NCI-H510A (cell line): ENCODE measurements at places on chromosomes 11 and 22.
A peak's percentile ranks its signal among the peaks of the same experiment; 100 is the strongest.

DNA sequence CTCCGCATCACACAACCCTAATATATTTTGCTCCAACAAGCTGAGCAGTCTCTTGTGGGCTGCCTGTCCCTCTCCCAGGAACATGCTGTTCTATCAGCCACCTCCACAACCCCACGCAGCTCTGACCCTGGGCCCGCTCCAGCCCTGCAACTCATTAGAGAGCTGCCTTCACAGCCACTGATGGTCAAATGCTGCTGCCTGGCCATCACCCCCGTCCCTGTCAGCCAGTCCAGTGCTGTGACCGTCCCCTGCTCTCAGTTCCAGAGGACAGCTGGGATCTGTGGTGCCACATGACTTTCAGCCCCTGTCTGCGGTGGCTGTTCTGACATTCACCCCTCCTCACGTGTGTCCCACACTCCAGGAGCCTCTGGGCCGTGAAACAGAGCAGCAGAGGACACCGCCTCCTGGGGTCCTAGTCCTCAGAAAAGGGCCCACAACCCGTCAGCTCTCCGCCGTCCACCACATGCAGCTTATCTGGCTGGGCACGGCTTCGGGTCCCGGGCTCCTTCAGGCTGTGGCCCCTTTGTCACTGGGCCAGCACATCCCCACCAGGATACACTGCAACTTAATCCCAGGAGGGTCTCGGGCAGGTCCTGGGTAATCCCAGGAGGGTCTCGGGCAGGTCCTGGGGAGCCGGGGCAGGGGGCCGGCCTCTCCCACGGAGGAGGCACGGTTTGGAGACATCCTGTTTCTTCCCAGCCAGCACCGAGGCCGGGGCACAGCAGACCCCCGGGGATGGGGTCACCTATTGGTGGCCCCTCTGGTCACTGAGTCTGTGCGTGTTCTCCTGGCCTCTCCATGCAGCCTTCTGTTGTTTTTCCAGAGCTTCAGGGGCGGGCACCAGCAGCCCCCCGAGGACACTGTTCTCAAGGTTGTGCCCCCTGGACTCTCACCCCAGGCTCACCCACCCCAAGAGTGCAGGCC, 15.1 kb downstream of the CRELD2 start:
- no peak for DNase-seq

- DNase-seq = no peak
Observed at GRCh38 chr11:63710476-63711217, 29.3 kb downstream of the RTN3 start.

DNA sequence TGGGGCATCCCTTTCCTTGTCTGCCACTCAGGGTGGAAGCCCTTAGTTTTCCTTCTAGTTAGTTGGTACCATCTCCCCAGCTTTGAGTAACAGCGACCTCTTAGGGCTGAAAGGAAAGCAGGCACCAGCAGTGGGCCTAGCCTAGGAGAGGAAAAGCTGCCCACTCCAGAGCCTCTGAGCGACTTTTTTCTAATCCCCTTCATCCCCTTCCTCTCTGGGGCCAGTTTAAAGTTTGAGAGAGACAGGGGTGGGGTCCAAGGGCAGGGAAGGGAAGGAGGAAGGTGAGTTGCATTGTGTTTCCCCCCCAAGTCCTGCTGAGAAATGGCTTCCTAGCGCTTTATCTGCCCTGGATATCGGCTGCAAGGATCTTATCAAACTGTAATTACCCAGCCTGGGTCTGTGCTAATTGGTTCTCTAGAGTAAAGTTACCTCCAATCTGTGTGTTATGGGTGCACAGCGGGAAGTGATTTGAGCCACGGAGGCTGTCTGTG, 573.9 kb upstream of the CADM1 start:
- DNase-seq = peak; percentile 61

DNA sequence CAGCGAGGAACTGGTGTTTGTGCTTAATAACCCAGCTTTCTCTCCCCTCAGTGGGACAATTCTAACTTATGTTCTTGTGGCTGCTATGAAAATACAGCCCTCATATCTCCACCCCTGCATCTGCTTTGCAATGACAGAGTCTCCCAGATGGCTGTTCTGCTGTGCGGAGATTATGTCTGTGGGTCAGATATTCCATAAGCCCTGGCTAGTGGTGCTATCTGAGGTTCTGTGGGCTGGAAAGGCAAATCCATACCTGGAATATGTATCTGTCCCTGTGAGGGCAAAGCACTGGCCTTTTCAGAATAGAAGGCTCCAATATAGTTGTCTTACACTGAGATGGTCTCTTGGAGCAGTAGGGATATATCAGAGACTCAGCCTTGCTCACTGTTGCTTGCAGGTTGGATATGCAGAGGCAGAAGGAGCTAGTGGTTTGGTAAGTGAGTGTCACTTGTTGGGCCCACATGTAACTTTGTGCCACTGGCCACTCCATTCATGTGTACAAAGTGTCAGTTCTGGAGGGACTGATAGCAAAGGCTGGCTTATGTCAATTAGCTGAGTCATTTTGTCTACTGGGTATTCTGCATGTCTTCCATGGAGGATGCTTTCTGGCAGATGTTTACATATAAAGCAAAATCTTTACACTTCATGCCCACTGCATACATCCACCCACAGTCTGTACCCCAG, 246.6 kb downstream of the FAM76B start:
- DNase-seq = no peak

GRCh38 chr11:2462543-2462985, 17.8 kb downstream of the KCNQ1 start:
- no peak for DNase-seq

- no peak for DNase-seq
Observed at GRCh38 chr11:32919338-32919737, 26.7 kb downstream of the QSER1 start.

DNA sequence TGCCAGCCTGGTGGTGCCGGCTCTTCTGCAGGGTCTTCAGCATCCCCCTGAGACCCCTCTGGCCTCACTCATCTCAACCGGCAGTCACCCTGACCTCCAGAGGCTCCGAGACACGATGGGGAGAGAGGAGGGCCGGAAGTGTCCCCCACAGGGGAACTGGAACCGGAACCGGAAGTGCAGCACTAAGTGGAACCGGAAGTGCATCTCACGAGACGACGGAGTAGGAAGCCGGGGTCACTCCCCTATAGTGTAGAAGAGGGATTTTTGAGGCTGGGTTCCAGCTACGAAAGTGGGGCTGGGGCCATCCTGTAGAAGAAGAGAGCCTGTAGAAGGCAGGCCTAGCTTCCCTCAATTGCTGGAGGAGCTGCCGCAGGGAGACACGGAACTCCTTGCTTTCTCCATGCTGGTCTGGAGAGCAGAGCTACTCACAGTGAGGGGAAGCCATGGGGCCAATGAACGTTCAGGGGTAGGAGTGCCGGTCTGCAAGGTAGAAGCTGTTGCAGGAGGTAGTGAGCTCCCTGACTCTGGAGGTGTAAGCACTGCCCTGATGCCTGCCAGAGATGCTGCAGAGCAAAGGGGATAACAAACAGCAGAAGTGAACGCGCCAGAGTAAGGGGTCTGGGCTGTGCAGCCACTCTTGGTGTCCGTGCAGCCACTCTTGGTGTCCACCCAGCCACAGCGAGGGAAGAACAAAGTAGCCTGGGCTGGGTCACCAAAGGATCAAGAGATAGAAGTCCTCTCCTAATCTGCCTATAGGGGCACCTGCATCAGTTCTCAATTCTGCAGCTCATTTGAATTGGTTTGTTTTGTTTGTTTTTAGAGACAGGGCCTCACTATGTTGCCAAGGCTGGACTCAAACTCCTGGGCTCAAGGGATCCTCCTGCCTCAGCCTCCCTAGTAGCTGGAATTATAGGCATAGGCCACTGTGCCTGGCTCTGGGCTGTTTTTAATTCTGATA, 21.9 kb downstream of the SCUBE1 start:
- no peak for DNase-seq

- no peak for DNase-seq
Observed at GRCh38 chr11:130476200-130476921, 27.9 kb downstream of the ADAMTS15 start.

- DNase-seq = no peak
Observed at GRCh38 chr11:9982127-9982795, 311.8 kb downstream of the SBF2 start.

DNA sequence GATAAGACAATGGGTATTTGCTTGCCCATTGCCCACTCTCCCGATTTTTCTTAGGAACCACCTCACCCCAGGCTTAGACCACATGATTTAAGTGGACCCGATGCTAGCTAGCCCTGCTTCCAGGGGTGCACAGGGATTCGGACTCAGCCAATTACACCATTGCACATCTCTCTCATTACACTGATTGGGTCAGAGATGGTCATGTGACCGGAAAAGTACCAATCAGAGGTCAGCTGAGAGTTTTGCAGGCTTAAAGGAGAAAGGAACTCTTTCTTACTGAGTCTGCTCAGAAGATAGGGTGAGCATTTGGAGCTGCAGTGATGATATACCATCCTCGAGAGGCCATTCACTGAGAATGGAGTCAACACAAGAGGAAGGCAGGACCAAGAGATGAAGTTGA, 12.2 kb upstream of the ANKK1 start:
- no peak for DNase-seq

- no peak for DNase-seq
Observed at GRCh38 chr11:116731821-116732220, 41.0 kb downstream of the BUD13 start.

DNA sequence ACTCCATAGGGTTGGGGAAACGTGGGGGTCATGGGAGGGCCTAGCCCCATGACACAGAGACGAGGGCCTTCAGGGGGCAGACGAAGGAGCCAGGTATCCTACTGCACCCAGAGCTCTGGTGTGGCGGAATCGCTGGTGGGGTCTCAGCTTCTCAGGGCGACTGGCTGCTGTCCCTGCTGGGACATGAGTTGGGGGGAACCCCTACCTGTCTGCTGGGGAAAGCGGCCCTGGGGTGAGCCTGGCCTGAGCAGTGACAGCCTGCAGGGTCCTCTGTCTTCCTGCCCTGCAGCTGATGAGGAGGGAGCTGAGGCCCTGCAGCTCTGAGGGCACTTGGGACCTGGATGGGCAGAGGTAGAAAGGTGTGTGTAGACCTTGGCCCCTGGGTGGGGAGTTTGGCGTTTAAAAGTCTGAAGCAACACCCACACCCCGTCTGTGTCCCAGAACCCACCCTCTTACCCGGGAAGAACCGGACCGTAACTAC, 33.6 kb upstream of the GRAMD4 start:
- no peak for DNase-seq

GRCh38 chr11:94507485-94507884, 4.8 kb upstream of the C11orf97 start:
- DNase-seq = no peak

- DNase-seq = no peak
Observed at GRCh38 chr11:79486242-79486984, 45.6 kb upstream of the TENM4 start.

DNA sequence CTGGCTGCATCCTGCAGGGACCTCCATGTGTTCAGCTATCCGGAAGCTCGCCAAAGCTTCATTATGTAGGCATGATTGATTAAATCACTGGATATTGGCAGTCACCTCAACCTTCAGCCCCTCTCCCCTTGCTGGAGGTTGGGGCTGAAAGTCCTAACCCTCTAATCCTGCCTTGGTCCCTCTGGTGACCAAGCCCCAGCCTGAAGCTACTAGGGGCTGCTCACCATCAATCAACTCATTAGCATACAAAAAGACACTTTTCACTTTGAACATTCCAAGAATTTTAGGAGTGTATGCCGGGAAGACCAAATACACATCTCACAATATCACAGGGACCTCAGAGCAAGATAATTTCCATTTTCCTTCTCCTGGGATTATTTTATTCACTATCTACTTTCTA, 38.8 kb upstream of the TPBGL start:
- DNase-seq = no peak

DNA sequence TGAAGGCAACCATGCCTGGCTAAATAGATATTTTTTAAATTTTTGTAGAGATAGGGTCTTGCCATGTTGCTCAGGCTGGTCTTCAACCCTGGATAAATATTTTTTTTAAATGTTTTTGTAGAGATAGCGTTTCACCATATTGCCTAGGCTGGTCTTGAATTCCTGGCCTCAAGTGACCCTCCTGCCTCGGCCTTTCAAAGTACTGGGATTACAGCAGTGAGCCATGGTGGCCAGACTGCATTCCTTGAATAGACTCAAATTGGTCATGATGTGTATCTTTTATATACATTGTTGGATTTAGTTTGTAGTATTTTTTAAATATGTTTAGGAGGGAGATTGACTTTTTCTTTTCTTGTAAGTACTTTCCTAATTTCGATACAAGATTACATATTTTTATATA, 325.7 kb upstream of the C11orf87 start:
- DNase-seq = no peak

DNA sequence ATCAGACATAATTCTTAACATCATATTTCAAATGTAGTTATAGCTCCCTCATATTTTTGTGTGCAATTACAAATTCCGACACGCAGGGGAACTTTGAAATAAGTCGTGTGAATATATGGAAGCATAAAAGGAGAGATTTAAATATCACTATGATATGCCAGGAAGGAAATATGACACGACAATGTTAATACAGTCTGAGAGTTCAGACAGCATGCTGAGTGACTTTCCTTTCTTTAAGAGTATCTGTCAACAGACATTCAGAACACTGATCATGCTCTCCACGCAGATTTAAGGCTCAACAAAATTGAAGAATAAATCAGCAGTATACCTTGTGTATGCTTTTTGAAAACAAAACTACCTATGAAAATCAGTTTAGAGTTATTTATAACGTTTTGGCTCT, 232.6 kb upstream of the CARD18 start:
- no peak for DNase-seq

GRCh38 chr11:83599066-83599465, 312.9 kb upstream of the CCDC90B start:
- DNase-seq = no peak

DNA sequence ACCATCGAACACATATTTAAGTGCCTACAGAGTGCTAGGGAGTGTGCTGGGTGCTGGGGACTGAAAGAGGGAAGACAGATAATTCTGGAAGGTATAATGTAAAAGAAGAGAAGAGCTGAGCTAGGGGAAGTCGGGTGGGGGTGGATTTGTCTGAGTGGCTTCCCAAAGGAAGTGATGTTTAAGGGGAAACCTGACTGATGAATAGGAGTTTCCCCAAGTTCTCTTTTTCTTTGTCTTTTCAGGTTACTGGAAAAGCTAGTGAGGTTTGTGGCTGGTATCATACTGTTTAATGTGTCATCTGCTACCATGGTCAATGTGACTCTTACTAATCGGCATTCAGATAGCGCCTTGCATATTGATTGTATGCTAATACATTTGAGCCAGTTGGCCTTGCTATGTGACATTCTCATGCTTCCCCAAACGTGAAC, 151.6 kb upstream of the MTMR2 start:
- DNase-seq = no peak

- DNase-seq = peak; percentile 5
Observed at GRCh38 chr11:69131644-69132300, 24.0 kb upstream of the SMIM38 start.
